ENCODE measurements at places on chromosomes 2 and 18. TPM values are rescaled to one million over a fixed set of nuclear protein-coding genes. Genes with fewer than 3 reads are reported as not detected.

Gene SNED1
- 8.2 TPM for total RNA-seq

Gene CCDC68
- not detected for total RNA-seq

Gene KCNE4
- total RNA-seq: under 0.01 TPM

Gene CPLX4
- total RNA-seq: 0.10 TPM

Gene MBP
- 80.7 TPM for total RNA-seq

Gene RAMP1
- 2.1 TPM for total RNA-seq

Gene INHBB
- 0.10 TPM for total RNA-seq

Gene COLEC11
- total RNA-seq: not detected

Gene UGT1A8
- not detected for total RNA-seq

Gene MEP1B
- total RNA-seq: not detected
